Vagina (tissue), 2 donors: ENCODE measurements at places on chromosomes 3 and 15. TPM values are rescaled to one million over a fixed set of nuclear protein-coding genes. Genes with fewer than 3 reads are reported as not detected.

GRCh38 chr3:140093742-140094141 lies 158.8 kb downstream of the CLSTN2 start:
- DNase-seq = no peak

DNA sequence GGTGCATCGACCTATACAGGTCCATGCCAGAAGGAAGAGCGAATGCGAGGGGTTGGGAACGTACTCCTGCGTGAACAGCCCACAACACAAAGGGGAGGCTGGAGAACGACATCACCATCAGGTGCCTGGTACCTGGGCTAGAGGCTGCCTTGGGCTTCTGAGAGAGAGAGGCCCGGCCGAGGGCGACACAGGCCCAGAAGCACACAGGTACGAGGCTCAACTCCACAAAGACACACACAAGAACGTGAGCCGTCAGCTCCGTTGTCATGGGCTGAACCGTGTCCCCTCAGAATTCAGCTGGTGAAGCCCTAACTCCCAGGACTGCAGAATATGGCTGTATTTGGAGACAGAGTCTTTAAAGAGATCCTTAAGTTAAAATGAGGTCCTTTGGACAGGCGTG lies 134.3 kb downstream of the ATP10A start:
- peak; percentile 65 for DNase-seq

DNA sequence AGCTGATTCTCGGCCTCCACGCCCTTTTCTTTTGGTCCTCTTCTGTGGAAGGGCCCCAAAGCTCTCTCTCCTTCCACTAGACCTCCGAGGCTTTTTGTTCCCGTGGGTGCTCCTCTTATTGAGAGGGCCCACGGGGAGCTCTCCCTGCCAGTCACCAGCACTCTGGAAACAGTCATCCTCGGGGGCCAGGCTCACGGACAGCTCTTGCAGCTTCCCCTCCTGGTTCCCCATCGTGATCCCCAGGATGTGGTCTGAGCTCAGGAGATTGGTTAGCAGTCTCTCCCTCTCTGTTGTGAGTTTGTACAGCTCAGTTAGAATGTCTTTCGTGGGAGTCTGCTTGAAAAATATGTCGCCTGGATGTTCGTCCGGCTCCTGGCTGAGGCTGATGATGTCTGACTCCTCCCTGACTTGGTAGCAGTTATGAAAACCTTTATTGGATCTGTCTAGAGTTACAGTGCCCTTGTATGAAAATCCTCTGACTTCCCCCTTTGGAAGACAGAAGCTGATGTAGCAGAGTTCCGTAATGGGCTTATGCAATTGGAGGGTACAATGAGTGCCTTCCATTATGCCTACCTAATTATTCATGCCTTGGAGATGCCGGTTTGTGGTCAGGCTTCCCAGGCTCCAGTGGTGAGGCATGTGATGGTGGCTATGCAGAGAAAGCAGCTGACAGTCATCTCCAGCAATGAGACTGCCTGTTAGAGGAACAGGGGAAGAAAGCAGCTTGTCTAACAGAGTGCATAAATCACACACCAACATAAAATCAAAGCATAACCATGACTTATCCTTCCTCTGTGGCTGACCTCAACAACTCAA lies 40.0 kb downstream of the FMN1 start:
- DNase-seq = no peak

DNA sequence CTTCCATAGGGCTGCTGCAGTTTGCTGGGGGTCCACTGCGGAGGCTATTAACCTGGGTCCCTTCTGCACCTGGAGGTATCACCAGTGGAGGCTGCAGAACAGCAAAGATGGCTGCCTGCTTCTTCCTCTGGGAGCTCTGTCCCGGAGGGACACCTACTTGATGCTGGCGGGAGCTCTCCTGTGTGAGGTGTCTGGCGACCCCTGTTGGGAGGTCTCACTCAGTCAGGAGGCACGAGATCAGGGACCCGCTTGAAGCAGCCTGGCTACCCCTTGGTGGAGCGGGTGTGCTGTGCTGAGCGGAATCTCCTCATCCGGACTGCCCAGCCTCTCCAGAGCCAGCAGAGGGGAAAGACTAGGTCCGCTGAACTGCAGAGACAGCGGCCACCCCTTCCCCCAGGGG lies 56.0 kb upstream of the CTXND1 start:
- no peak for DNase-seq

DNA sequence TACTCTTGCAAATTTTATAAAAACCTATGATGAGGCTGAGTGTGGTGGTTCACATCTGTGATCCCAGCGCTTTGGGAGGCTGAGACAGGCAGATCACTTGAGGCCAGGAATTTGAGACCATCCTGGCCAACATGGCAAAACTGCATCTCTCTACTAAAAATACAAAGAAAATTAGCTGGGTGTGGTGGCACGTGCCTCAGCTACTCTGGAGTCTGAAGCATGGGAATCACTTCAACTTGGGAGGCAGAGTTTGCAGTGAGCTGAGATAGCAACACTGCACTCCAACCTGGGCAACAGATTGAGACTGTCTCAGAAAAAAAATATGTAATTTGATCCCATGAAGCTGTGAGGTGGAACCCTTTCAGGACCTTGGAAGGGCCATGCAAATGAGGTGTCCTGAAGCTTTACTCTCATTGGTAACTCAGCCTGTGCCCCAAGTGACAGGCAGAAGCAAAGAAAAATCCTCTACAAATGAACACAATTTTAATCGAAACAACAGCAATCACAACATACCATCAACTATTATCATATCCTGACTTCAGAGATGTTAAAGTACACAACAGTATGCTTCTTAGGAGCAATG lies 84.6 kb upstream of the CDV3 start:
- DNase-seq = peak; percentile 47

DNA sequence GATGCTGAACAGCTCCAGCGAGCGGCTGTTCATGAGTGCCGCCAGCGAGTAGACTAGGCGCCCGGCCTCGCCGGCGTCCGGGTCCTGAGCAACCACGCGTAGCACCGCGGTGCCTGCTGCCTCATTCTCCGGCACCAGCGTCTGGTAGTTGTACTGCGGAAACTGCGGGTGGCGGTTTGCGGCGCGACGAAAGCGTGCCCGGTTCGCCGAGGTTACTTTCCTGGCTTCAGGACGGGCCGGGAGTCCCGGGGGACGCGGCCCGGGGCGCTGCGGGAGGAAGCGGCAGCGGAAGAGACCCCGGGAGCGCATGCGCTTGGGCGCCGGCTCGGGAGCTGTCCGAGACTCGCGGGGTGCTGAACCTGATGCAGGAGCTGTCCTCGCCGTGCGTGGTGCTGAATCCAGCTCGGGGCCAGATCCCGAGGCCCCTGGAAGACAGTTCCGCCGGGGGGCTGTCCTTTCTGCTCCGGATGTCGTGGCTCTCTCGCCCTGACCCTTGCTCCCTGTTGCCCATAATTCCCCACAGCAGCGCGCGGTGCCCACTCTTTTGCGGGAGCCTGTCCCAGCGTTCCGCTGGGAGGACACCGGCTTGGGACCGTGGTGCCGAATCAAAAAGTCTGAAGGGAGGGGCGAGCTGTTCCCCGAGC lies 1.1 kb downstream of the CELSR3 start:
- DNase-seq = no peak

GRCh38 chr3:46186471-46187340 lies 21.4 kb downstream of the CCR1 start:
- DNase-seq = no peak

GRCh38 chr15:63043335-63044076 lies 959 bp downstream of the TPM1 start:
- no peak for DNase-seq

The GHSR gene
- total RNA-seq = not detected

The CPN2 gene
- not detected for total RNA-seq

The SNURF gene
- 10.3 TPM for total RNA-seq

The CHL1 gene
- total RNA-seq = 25.8 TPM

The GOLGA8H gene
- total RNA-seq = not detected

The BFSP2 gene
- total RNA-seq = not detected

The NTRK3 gene
- total RNA-seq = 4.9 TPM
